ENCODE measurements at places on chromosomes 1 and 21.

GRCh38 chr1:30362603-30362990, 360.8 kb downstream of the MATN1 start:
- no peak for DNase-seq

DNA sequence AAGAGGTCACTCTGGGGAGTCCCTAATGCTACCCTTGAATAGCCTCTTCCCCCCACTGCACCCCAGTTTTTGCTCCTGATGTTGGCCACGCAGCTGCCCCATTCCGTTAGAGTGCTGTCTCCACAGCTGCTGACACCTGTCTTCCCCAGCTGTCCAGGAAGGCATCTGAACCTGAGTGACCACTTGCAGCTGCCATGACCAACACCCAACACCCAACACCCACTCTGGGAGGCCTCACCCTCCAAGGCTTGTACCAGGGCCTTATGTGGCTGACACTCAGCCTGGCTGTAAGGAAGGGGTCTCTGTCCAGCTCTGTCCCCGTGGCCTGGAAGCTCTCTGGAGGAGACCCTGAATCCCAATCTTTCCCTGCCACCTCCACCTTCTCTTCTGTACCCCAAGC, 26.7 kb upstream of the LDLRAP1 start:
- DNase-seq: no peak

DNA sequence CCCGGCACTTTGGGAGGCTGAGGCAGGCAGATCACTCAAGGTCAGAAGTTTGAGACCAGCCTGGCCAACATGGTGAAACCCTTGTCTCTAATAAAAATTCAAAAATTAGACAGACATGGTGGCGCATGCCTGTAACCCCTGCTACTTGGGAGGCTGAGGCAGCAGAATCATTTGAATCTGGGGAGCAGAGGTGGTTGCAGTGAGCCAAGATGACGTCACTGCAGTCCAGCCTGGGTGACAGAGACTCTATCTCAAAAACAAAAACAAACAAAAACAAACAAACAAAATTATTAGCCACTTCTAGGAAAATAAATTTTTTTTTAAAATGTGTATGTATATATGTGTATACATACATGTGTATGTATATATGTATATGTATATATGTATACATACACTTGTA, 320.3 kb upstream of the ADGRL4 start:
- no peak for DNase-seq

GRCh38 chr1:3125546-3126368, 56.8 kb downstream of the PRDM16 start:
- no peak for DNase-seq

DNA sequence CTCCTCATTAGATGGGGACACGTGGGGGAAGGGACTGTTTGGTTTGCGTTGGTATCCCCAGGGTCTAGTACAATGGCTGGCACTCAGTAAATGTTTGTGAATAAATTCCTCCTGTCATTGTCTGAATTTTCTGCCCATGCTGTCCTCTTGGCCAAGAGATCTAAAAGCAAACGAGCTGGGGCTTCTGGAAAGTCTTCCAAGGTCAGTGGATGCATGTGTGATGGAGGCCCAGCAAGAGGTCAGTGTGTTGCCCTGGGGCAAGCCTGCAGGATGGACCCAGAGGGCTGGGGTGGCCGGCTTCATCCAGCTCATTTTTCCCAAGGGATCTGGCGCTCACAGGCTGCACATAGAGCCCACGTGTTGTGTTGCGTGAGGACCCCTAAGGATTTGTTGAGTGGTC, 30.0 kb upstream of the JUN start:
- DNase-seq: no peak
